ENCODE measurements at places on chromosomes 2 and 18. TPM values are rescaled to one million over a fixed set of nuclear protein-coding genes. Genes with fewer than 3 reads are reported as not detected.
A peak's percentile ranks its signal among the peaks of the same experiment; 100 is the strongest.

DNA sequence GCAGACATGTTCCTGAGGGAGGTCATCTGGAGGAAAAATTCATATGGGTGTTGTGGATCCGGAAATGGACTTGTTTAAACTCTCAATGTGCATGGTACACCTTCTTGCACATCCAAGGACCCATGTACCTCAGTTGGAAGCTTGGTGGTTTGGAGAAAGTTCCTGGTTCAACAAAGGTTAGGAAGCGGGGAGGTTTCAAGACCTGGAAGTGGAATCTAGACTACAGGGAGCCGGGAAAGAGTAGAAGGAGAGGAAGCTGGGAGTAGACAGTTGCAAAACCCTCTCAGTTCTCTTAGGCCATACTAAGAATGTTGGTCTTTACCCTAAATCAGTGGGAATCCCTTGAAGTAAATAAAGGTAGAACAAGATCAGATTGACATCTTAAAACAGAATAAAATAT is 209.8 kb upstream of the SPOPL start:
- DNase-seq = no peak

GRCh38 chr18:75544496-75544895 is 117.0 kb upstream of the SMIM21 start:
- DNase-seq = no peak

C2orf66 gene
- total RNA-seq = not detected

DTNA gene
- total RNA-seq = not detected

IL36B gene
- not detected for total RNA-seq

GRCh38 chr18:60259052-60259681 is 113.4 kb downstream of the MC4R start:
- no peak for DNase-seq

DNA sequence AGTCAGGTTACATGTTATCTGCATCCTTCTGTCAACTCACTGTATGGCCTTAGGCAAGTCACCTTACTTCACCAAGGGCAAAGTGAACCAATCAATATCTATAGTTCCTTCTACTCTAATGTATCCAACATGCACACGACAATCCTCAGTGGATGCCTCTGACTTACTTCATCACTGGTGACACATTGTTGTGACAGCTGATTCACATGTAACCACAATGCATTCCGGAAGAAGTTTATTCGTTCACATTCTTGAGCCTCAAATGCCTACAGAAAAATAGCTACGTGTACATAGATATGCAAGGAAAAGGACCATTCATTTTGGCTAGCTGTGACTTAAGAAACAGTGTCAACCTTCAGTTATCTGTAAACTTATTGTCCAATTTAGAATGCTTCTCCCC is 26.3 kb upstream of the EPG5 start:
- DNase-seq = no peak

- no peak for DNase-seq
Measured at GRCh38 chr2:203021991-203022390, 7.3 kb downstream of the NBEAL1 start.

DNA sequence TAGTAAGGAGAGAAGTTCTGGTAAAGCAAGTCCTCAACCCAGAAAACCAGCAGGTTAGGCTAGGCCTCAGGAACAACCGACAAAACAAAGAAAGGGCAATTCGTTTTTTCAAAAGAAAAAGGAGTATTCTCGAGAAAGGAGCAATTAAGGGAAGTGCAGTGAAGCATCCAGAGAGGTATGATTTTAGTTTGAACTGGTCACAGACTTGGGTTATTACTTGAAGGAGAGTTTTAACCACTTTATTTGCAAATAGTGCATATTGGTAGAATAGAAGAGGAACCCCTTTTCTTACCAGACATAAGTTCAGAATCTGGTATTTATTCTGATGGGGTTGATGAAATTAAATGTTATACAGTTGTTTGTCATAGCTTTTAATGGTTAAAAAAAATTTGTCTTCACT is 110.0 kb upstream of the GCFC2 start:
- DNase-seq = no peak

GBX2 gene
- total RNA-seq = not detected

- no peak for DNase-seq
Measured at GRCh38 chr2:145615626-145616025, 1095.7 kb upstream of the ZEB2 start.

SMC6 gene
- total RNA-seq = 23.7 TPM

DNA sequence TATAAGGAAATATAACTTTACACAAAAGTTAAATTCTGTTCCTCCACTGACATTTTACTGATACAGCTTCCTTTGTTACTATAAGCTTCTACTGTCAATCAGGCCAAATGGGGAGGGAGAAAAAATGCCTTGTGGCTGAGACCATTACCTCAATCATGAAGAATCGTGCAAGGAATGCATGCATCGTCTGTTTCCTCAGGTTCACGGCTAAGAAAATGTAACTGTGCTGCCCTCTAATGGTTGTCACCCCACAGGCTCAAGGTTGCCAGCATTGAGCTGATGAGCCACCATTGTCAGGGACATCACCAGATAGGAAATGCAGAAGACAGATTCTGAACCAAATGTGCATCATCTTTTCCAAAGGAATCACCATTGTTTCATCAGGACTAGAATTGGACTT is 426.9 kb downstream of the CDH2 start:
- no peak for DNase-seq

DNA sequence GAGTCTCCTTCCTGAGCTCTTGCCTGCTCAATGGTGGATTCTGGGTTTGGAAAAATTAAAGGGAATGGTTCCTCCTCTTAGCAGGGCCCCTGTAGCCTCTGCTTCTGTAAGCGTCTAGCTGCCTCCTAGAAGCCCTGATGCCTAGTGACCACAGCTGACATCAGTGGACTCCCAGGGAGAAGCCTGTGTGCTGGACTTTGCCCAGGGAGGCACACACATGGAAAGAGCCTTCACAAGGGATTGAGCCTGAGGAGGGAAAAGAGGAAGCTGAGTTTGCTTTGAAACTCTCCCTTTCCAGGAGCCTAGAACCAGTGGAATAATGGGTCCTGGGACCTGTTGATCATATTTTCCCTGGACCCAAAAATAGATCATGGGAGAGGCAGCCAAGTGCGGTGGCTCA is 1.4 kb upstream of the CFAP65 start:
- no peak for DNase-seq

- no peak for DNase-seq
Measured at GRCh38 chr2:23673830-23674679, 252.9 kb downstream of the ATAD2B start.

DNA sequence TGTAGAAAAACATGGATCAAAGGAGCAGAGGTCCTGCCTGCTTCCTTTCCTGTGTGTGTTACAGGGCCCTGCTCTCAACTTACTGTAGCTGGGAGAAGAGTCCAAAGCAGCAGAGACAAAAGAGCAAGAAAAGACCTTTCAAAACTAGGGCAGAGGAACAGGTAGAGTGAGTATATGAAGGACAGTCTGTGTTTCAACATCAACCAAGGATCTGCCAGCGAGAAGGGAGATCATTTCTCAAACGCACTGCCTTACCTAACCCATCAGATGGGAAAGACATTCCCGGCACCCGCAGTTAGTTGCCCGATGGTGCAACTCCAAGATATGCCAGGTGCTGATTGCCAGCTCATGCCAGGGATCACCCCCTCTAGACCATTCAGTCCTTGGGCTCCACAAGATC is 41.7 kb downstream of the MREG start:
- no peak for DNase-seq

GPR75 gene
- 2.0 TPM for total RNA-seq

DNA sequence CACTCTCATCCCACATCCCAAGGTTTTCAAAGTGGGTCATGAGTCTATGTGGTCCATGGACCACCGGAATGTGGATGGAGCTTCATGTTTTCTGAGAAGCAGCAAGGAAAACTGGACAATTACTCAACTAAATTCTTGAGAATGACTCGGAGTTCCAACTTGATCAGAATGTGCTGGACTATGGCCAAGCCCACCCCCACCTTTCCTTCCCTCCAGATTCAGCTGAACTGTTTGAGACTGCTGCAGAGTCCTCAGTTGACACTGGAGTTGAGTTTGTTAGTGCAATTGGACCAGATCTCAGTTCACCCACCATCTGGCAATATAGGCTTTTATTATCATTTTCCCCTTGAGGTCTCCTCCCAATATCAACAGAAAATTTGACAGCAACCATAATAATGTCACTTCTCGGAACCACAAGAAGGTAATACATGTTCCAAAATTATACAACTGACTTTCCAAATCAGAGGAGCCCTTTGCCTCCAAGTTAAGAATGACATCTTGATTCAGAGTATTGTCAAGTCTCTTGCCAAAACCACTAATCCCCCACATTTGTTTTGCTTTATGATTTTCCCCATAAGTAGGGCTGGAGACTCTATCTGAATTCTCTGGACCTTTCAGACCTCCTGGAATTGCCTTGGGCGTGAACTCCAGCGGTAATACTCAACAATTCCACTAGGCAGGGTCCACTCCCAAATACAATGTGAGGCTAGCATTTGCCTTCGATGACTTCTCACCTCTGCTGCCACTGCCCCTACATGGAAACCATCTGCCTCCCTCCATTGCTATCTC is 8.8 kb downstream of the COL4A4 start:
- DNase-seq = no peak

- no peak for DNase-seq
Measured at GRCh38 chr2:20432714-20433113, 14.2 kb upstream of the RHOB start.

- DNase-seq = no peak
Measured at GRCh38 chr18:25420077-25420825, 68.3 kb upstream of the ZNF521 start.

CYBRD1 gene
- total RNA-seq = 1.2 TPM

- DNase-seq = no peak
Measured at GRCh38 chr2:123791684-123792083, 233.4 kb upstream of the CNTNAP5 start.

UGT1A8 gene
- total RNA-seq = not detected

- no peak for DNase-seq
Measured at GRCh38 chr2:172945510-172945850, 130.2 kb upstream of the MAP3K20 start.

DNA sequence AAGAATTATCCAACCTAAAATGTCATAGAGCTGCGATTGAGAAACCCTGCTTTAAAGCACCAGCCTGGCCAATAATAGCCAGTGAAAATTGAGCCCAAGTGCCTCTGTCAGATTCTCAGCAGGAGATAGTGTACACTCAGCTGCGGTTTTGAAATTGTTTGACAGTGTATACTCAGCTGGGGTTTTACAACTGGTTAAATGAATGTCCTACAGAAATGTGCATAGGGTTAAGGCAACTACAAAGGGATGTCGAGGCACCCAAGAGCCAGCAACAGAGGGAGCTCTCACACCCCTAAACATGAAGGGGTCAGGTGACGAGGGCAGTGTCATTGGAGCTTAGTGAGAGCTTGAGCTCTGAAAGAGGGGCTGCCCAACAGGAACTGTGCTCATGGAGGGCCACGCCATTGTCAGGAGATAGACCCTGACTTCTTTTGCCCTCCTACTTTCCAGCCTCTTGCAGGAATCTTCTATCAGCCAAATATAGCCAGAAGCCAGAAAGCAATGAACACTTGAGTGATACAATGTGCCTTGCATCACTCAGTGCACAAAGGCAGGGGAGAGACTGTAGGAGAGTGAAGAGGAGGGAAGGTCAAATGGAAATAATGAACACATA is 15.1 kb downstream of the ACTG2 start:
- peak; percentile 18 for DNase-seq

GRCh38 chr2:127217470-127218325 is 2.4 kb downstream of the CYP27C1 start:
- DNase-seq = no peak
